ENCODE measurements at places on chromosomes 12 and 14.

DNA sequence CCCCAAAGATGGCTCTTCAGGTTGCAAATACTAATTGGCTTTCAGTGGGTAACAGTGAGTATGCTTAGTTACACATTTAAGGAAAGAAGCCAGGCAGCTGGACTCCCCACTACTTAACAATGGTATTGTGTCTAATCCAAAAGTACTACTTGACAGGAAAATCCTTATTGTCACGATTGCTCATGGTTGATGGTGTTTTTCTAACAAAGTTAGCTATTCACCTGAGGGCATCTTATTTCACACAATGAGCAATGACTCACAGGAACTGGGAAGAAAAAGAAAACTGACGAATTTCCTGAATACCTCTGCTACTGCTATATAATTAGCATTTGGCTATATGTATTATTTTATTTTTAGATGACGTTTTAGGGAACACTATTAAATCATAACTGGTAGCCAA, 33.4 kb upstream of the ALG10 start:
- no peak for DNase-seq

DNA sequence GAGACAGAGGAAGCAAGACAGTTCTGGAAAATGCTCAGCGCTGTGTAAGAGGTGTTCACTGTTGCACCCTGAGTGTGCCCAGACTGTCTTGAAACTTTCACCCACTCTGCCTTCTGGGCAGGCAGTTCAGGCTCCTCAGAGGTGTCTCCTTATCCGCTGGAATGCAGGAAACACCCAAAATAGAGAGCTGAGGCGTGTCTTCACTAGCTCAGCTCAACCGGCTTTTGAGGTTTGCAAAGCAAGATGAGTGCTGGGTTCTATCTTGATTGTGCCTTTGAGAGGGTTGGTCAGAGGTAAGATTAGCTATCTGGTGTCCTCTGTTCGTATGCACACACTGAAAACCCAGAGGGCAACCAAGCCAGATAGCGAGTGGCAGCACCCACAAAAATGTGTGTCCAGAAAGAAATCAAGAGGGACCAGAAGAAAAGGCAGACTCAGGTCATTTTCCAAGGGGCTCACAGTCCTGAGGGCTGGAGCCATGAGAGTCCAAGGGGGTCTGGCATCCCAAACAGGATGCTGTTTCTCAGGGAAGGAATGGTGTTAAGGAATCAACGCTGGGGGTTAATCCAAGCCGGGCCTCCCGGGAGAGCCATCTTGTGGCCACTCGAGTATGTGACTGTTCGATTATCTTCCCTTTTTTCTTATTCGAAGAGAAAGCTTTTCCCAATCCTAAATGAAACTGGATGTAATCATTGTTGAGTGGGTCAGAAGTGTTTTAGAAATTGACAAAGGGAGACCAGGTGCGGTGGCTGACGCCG, 47.1 kb downstream of the TBX3 start:
- DNase-seq, result no peak

- no peak for DNase-seq
These were observed 158.9 kb downstream of the KIF26A start for GRCh38 chr14:104297313-104297704.

GRCh38 chr14:24875991-24876878, 173.7 kb downstream of the STXBP6 start:
- DNase-seq, result no peak

- DNase-seq, result no peak
These were observed 68.6 kb downstream of the PPM1A start for GRCh38 chr14:60317609-60318008.

- DNase-seq, result no peak
These were observed 87.8 kb upstream of the DYNC1H1 start for GRCh38 chr14:101876555-101876938.

DNA sequence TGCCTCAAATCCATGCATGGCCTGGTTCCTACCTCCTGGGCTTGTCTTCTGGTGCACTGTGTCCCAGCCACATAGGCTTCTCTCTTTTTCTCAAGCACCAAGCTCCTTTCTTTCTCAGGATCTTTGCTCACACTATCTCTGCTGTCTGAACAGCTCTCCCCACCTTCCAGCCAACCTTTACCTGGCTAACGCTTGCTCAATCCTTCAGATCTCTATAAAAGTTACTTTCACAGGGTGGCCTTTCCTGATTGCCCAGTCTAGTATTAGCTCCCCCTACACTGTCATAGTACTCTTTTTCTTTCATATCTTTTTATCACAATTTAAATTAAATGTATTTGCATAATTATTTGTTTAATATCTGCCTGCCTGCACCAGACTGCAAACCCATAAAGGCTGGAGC, 3.8 kb downstream of the PARP11 start:
- DNase-seq, result no peak

- no peak for DNase-seq
These were observed 419.0 kb upstream of the CCDC196 start for GRCh38 chr14:66066981-66067776.

DNA sequence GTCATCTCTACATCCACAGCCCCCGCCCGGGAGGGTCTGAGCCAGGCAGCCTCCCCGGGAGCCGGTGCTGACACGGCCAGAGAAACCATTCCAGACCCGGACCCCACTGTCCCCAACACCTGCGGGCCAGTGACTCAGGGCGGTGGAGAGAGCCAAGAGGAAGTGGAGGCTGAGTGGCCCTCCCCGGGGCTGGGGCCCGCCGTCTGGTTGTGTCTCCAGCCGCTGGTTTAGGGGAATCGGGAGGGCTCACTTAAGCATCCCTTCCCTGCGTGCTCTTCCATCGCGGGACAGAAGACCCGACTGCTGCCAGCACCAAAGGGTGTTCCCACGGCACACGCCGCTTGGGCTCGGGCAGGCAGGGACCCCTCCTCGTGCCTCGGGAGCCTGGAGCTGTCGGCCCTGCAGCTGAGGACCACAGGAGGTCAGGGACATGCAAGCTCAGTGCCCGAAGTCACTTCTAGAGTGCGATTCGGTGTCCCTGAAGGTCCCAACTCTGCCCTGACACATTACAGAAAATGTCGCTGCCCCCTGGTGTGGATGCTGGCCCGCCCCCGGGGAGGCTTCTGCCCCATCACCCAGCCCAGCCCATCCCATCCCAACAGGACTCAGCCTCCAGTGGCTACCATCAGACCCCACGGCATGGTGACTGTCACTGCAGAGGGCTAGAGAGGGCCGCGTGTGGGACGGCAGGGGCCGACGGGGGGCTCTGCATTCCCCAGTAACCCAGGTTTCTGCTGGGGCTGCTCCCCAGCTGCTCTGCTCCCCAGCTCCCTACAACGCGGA, 50.8 kb downstream of the GALNT9 start:
- DNase-seq, result no peak

GRCh38 chr12:9037431-9037830, 48.1 kb downstream of the KLRG1 start:
- DNase-seq, result no peak

DNA sequence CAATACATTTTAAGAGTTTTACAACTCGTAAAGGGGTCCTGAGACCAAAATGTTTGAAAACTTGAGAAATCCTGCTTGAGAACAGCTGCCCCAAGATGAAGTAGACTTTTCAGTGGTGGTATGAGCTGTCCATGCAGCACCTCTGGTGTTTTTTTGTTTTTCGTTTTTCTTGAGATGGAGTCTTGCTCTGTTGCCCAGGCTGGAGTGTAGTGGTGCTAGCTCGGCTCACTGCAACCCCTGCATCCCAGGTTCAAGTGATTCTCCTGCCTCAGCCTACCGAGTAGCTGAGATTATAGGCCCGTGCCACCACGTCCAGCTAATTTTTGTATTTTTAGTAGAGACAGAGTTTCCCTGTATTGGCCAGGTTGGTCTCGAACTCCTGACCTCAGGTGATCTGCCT, 5.5 kb downstream of the PAPOLA start:
- no peak for DNase-seq

DNA sequence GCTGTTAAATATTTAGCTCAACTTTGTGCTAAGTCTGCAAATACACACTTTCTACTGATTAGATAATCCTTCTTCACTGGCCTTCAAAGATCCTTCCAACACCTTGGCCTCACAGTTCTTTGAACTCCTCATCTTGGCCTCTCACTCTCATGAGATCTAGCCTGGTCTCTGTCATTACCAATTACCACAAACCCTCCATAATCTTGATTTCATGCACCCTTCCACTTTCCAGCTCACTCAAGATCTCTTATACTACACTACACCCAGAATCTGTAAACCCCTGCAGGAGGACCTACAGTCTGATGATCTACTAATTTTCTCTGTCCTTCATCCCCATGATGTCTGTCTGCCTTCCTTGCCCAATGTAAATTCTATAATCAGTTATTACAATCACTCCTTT, 71.1 kb downstream of the DUSP16 start:
- no peak for DNase-seq

Data from nucleus accumbens (tissue), 56 donors.